ENCODE measurements at places on chromosomes 3 and 15. TPM values are rescaled to one million over a fixed set of nuclear protein-coding genes. Genes with fewer than 3 reads are reported as not detected.

GRCh38 chr15:39167164-39168058, 413.5 kb upstream of the THBS1 start:
- no peak for DNase-seq

DNA sequence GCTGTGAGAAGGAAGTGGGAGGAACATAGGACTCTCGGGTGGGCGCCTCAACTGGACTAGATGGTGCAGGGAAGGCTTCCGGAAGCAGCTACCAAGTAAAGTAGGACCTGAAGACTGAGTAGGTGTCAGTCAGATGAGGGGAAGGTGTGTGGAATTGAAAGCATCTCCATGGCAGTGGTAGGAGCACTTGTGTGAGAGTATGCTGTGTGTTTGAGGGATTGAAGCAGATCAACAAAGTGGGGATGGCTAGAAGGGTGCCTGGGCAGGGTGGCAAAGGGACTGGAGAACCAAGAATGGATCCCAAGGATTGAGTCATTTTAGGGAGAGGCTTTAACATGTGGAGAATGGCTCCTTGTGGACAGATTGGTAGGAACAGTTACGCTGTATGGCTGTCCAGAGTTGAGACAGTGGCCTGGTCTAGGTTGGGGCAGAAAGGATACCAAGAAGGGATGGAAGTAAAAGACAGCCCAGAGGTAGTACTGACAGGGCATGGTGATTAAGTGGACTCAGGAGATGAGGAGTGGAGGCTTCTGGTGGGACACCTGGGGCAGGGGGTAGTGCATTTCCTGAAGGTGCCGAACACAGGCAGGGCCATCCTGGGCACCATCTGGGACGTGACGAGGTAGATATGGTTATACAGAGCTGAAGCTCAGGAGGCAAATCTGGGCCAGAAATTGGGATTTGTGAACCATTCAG, 1.5 kb downstream of the UQCC5 start:
- peak; percentile 11 for DNase-seq

GRCh38 chr3:16334909-16335308, 69.9 kb downstream of the OXNAD1 start:
- no peak for DNase-seq

DNA sequence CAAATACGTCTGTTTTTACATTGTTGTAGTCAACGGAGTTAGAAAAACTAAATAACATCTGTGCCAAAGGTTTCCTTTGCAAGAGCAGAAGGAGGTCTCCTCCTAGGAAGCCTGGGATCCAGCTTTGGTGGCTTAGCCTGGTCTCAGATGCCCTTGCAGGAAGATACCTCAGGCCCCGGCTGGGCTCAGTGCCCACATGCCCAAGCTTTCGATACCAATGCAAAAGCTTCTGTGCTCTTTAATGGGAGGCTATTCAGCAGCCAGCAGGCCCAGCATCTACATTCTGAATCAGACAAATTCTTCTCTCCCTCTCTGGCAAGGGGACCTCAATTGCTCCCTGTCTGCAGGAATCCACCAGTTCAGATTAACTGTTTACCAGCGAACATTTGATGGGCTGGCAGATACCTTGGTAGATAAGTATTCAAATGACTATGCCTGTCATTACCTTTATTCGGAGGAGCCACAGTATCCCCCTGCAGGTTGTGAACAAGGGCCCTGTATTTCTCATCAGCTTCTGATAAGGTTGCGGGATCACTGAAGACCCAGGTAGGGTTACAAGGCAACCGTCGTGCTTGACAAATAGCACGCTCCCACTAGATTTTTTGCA, 180.1 kb upstream of the KBTBD8 start:
- no peak for DNase-seq

TUSC7 gene
- total RNA-seq, result not detected

CRYGS gene
- total RNA-seq, result 1.6 TPM

Measured in frontal cortex (tissue), 4 donors.